Activated CD4-positive, alpha-beta T cell treated with anti-CD3 and anti-CD28 coated beads for 36 hours (primary cell): ENCODE measurements at places on chromosomes 3 and 15.
A peak's percentile ranks its signal among the peaks of the same experiment; 100 is the strongest.

DNA sequence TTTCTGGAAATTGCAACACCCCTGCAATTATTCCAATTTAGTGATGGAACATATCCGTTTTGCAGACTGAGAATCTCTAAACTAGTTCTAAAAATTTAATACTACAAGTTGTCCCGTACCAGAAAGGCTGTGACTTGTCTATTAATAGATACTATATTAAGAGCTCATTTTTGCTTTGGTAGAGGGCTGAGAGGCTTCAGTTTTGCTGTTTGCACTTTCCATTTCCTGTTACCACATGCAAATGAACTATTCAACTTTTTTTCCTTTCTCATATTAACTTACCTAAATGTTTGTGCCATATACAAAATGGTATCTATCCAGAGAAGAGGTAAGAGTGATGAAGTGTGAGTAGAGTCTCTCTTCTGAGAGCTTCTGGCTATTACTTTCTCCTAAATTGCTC is 101.5 kb upstream of the CRBN start:
- no peak for DNase-seq

DNA sequence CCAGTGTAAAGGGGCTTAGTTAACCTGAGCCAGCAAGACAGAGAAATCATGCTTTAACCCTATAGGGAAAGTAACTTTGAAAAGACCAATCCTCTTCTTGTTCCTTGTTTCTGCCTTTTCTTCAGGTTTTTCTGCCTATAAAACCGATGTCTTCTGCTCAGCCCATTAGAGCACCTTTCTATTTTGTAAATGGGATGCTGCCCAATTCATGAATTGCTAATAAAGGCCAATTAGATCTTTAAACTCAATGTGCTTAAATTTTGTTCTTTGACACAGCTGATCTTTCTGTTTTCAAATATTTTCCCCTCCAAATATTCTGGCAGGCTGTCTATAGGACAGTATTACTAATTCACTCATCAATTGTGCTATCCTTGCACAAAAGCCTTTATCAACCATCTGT is 33.8 kb upstream of the SPTSSB start:
- DNase-seq = no peak

- no peak for DNase-seq
These were observed 234.7 kb upstream of the ZPLD1 start for GRCh38 chr3:102200126-102200525.

DNA sequence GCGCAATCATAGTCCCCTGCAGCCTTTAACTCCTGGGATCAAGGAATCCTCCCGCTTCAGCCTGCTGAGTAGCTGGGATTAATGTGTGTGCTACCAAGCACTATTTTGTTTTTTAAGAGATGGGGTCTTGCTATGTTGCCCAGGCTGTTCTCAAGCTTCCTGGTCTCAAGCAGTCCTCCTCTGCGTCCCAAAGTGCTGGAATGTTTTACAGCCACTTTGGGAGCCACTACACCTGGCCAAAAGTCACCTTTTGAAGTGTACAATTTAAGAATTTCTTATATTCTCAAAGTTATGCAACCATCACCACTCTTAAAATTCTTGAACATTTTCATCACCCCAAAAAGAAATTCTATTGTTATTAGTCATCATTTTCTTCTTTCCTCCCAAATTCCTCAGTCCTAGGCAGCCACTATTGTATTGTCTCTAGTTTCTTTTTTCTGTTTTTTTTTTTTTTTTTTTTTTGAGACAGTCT is 17.8 kb downstream of the CDV3 start:
- DNase-seq = no peak

- no peak for DNase-seq
These were observed 194.5 kb downstream of the LRTM1 start for GRCh38 chr3:54733106-54734006.

GRCh38 chr3:39754549-39754948 is 54.9 kb upstream of the MYRIP start:
- no peak for DNase-seq

- no peak for DNase-seq
These were observed 138.9 kb downstream of the EPHB1 start for GRCh38 chr3:134933997-134934396.

DNA sequence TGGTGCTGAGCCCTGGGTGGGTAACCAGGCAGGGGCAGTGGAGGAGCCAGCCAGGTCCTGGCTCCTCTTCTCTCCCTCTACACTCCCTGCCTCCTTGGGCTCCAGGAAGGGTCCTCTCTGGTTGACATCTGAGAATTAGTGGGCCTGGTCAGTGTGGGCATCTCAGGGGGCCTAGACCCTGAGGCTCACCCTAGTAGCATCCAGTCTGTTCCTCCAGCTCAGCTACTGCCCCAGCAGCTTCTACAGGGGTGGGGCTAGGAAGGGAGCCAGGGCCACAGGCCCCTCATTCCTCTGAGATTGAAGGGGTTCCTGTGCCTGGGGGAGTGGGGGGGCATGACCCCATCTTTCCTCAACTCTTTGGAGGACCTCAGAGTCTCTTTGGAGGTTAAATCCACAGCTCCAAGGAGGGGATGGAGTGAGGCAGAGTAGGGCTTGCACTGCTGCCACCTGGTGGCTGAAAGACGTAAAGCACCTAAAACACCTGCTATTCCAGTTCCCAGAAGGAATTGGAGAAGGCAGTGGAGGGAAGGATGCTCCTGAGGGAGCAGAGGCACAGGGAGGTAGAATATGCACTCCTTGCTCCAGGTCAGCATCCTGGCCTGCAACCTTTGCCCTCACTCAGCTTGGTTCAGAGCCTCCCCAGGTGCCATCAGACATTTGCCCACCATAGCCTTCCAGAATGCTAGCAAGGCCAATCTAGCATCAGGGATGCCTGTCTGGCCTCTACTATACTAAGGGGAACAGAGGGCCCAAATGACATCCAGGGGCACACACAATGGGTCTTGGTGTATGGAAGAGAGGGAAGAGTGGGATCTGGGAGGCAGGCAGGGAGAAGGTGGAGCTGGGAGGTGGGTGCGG is 25.1 kb downstream of the C3orf18 start:
- peak; percentile 78 for DNase-seq

DNA sequence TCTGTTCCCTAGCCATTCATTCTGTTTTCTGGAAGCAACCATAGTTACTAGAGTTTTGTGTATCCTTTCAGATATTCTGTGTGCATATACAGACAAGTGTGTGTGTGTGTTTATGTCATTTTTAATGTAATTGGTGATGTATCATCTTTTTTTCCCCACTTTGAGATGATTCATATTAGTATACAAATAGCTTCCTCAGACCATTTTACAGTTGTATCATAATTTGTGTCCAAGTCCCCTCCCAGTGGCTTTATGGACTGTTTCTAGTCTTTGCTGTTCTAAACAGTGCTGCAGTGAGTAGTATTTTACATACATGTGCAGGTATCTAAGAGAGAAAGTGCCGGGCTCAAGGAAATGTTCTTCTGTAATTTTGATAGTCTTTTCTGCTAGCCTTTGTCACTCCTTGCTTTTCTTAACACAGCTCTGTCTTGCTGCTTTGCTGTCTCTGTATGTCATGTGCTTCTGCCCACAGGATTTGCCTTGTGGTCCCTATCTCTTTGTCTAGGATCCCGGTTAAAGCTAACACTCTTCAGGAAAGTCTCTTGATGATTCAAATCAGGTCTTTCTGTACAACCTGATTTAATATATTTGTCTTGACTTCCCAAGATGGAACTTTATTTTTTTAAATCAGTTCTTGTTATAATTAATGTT is 31.5 kb upstream of the FBXL22 start:
- no peak for DNase-seq

GRCh38 chr3:126980266-126980811 is 2.6 kb upstream of the PLXNA1 start:
- DNase-seq = no peak

- no peak for DNase-seq
These were observed 28.0 kb downstream of the TFG start for GRCh38 chr3:100737334-100737733.

DNA sequence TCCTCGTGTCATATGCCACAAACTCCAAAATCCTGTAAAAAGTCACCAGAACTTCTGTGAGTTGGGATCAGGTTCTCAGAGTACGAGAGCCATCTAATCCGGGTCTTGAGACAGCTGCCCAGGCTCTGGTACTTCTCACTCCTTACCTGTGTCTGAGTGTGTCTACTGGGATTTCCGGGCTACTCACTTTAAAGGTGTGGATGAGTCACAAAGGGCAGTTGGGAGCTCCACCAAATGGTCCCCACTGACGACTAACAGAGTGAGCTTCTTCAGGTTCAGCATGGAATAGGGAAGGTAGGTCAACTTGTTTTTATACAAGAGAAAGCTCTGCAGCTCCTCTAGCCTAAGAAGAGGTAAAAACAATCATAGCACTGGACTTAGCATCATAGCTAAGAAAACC is 29.5 kb downstream of the RTP3 start:
- DNase-seq = no peak

- no peak for DNase-seq
These were observed 277.0 kb downstream of the MEX3B start for GRCh38 chr15:81768773-81769172.

GRCh38 chr3:113153499-113154107 is 57.8 kb upstream of the BOC start:
- no peak for DNase-seq

- peak; percentile 41 for DNase-seq
These were observed 200.5 kb downstream of the GOLGA6L6 start for GRCh38 chr15:20340931-20341661.

DNA sequence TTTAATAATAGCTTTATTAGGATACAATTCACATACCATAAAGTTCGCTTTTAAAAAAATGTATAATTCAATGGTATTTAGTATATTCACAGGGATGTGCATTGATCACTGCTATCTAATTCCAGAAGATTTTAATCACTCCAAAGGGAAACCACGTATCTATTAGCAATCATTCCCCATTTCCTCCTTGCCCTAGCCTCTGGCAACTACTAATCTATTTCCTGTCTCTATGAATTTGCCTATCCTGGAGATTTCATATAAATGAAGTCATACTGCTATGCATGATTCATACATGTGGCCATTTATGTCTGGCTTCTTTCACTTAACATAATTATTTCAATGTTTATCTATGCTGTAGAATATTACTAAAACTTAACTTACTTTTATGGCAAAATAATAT is 32.0 kb upstream of the CASR start:
- no peak for DNase-seq

- no peak for DNase-seq
These were observed 250.6 kb upstream of the LYSMD4 start for GRCh38 chr15:99983886-99984286.

DNA sequence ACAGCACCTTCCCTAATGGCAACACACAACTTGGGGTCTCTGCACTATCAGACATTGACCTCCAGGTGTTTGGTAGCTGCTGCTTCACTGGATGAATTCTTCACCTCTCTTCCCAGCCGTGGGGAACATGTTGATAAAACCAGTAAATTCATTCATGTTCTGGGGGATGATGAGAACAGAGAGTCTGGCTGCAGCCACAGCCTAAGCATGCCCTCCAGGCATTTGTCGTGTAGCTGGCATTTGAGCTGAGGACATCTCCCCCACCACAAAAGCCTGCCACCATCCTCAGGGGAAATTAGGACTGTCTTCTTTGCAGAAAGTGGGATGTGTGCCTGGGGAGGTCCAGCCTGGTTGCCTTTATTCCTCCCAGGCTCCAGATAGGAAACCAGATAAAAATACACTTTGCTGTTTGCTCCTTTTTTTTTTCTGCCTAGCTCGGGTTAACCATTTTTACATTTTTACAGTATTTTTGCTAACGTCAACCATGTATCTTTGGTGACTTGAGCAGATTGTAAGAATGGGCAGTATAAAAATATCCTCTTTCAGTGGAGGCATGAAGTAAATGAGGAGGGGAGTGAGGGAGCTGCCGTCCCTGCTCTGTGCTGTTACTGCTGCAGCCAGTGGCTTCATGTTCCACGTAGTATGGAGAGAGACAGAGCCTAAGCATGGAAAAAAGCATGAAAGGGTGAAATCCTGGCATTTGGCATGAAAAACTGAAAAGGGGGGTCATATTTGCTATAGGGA is 444.0 kb downstream of the EPHB1 start:
- no peak for DNase-seq
